CD4-positive, alpha-beta T cell treated with Interleukin-15 for 1 hour (primary cell): ENCODE measurements at places on chromosomes 5 and 9.
A peak's percentile ranks its signal among the peaks of the same experiment; 100 is the strongest.

- peak; percentile 77 for DNase-seq
Measured at GRCh38 chr9:93962561-93963440, 7.6 kb upstream of the BARX1 start.

- no peak for DNase-seq
Measured at GRCh38 chr5:25539536-25539935, 894.8 kb upstream of the CDH10 start.

DNA sequence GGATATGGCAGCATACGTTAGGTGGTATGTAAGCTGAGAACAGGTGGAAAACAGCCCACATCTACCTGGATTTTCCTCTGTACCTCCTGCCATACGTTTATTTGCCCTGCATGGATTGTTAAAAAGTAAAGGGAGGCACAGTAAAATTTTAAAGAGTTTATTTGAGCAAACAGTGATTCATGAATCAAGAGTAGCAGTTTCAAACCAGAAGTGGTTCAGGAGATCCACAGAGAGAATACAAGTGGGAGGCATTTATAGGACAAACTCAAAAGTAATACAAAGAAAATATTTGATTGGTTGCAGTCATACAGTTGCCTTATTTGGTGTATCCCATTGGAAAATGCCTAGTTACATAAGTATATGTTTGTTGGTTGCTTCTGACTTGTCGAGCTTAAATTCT lies 117.6 kb downstream of the FAM170A start:
- DNase-seq: no peak

- peak; percentile 72 for DNase-seq
Measured at GRCh38 chr5:172910828-172911627, 48.2 kb upstream of the RPL26L1 start.

DNA sequence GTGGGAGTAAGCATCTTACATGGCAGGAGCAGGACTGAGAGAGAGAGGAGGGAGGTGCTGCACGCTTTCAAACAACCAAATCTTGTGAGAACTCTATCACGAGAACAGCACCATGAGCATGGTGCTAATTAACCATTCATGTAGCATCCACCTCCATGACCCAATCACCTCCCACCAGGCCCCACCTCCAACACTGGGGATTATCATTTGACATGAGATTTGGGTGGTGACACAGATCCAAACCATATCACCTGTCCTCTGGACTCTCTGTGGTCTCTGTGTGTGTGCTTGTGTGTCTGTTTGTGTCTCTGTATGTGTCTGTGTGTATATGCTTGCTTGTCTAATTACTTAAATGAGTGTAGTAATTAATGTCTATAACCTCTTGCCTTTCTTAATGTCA lies 31.1 kb downstream of the SEC61B start:
- no peak for DNase-seq

DNA sequence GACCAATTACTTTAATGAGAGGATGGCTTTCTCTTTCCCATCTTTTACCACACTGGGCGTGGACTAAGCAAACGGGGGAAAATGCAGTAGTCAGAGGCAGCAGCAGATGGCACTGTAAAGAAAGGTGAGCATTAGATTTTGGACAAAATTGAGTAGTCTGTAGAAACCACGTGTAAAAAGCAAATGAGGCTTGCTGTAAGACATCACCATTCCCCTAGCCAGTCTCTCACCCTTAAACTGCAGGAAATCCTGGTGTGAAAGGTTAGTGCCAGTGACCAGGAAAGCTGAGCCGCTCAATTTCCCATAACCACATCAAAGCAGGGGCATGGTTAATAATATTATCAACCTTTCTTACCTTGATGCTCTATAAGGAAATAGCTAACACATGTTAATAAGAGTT lies 31.8 kb downstream of the SPATA31C2 start:
- DNase-seq: no peak

DNA sequence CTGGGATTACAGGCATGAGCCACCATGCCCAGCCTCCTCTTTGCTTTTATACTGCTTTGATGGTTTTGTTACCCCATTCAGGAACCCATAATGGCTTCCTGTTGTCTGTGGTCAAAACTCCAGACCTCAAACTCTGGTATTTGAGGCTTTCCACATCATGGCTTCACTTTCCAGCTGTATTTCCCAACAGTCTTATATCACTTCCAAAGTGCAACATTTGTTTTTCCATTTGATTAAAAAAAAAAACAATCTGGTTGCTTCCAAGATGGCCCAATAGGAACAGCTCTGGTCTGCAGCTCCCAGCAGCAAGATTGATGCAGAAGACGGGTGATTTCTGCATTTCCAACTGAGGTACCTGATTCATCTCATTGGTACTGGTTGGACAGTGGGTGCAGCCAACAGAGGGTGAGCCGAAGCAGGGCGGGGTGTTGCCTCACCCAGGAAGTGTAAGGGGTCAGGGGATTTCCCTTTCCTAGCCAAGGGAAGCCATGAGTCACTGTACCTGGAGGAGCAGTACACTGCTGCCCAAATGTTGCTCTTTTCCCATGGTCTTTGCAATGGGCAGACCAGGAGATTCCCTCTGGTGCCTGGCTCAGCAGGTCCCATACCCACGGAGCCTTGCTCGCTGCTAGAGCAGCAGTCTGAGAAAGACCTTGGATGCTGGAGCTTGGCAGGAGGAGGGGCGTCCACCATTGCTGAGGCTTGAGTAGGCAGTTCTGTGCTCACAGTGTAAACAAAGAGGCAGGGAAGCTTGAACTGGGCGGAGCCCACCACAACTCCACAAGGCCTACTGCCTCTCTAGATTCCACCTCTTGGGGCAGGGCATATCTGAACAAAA lies 458.4 kb downstream of the KDM4C start:
- no peak for DNase-seq

- no peak for DNase-seq
Measured at GRCh38 chr9:114388764-114389375, 1.1 kb upstream of the AKNA start.

DNA sequence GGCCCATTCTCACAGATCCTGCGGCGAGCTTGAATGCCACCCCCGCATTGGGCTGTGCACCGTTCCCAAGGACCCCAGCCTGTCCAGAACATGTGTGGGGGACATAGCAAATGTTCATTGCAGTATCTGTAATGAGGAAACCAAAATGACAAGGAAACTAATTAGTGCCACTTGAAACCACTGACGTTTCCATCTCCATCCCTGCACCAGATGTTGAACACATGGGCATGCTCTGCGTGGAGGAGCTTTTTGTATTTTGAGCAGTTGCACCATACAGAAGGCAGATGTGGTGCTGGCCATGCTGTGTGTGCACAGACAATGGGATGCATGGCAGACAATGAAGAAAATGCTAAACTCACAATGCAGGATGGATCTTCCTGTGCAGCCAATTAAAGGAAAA lies 437.7 kb downstream of the SEMA5A start:
- no peak for DNase-seq

GRCh38 chr9:136341042-136341655 lies 13.8 kb downstream of the GPSM1 start:
- DNase-seq: no peak

GRCh38 chr9:82020331-82020730 lies 31.8 kb downstream of the SPATA31D1 start:
- no peak for DNase-seq

DNA sequence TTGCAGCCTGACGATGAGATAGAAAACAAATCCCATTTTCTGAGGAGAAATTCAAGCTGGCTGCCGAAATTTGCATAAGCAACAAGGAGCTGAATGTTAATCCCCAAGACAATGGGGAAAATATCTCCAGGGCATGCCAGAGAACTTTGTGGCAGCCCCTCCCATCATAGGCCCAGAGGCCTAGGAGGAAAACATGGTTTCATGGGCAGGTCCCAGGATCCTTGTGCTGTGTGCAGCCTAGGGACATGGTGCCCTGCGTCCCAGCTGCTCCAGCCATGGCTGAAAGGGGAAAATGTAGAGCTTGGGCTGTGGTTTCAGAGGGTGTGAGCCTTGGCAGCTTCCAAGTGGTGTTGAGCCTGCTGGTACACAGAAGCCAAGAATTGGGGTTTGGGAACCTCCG lies 48.8 kb upstream of the MAN2A1 start:
- no peak for DNase-seq

DNA sequence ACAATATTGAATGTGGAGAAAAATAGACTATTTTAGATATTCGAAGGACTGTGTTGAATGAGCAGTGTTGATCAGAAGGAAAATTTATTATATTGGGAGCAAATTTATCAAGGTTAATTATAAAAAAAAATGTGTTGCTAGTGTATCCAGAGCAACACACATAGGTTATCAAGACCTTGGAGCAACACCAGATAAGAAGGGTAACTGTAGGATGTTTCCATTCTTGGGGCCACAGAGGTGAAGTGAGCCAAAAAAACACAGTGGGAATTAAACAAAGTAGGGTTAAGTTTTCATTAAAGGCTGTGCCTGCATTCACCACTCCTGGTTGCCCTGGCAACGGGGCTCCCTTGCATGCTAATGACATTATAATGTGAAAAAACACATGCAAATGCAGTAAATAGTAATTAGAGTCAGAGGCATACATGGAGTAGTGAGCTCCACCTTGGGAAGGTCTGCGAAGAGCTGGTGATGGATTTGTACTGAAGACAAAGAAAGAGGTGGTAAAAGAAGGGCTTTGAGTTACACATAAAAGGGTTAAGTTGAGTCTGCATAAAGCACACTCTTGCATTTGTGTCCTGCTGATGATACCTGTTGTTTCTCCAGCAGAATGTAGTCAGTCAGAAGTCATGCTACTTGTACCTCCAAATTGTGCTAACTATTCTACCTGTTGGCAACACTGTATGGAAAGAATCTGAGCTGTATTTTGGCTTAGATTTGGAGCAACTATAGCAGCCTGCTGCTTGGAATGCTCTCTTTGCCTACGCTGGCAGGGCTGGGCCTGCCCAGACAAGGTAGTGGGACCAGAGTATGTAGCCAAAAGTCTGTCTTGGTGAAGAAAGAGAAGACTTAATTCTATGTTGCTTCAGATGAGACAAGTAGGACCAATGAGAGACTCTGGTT lies 59.6 kb downstream of the ATG10 start:
- no peak for DNase-seq

DNA sequence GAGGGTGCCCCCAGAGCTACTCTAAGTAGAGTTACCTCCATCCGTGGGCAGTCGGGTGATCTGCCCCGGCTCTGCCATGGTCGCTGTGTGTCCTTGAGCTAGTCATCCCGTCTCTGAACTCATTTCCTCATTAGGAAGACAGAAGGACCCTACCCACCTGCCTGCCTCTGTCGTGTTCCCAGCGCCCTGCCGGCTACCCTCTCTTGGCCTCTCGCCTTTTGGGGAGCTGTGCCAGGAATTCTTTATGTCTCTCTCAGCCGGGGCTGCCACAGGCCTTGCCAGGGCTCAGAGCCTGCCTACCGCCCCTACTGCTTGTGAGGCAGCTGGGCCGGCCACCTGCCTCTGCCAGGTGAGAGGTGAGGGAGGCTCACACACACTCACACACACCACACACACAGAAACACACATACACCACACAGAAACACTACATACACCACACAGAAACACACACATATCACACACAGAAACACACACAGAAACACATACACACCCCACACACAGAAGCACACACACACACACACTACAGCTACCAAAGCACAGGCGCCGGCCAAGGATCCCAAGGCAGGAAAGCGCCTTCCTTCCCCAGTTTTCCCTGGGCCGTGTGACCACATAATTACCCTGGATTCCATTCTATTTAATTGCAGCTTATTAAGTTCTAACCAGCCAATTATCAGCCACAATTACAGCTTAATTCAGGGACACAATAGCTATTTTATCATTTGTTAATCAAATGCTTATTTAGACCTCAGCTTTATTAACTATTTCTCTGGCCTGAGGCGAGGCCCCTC lies 41.7 kb downstream of the UNC5A start:
- no peak for DNase-seq

DNA sequence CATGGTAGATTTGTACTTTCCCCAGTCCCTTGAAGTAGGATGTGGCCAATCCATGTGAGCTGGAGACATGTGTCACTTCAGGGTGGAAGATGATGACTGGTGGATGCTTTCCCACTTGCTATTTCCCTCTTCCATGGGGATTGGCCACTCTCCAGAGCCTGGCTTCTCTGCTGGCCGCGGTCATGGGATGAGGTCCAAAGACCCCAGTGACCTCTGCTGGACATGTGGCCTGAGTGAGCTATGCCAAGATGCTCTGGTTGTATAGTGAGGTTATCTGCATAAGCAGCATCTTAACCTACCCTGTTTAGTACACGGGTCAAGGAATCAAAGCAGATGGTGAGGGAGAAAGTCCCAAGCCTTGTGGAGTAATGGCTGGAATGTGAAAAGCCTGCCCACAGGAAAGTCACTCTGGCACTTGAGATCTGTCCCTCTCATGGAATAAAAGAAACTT lies 47.1 kb downstream of the SH3PXD2B start:
- DNase-seq: no peak

GRCh38 chr5:17287501-17288155 lies 70.2 kb downstream of the BASP1 start:
- DNase-seq: no peak

DNA sequence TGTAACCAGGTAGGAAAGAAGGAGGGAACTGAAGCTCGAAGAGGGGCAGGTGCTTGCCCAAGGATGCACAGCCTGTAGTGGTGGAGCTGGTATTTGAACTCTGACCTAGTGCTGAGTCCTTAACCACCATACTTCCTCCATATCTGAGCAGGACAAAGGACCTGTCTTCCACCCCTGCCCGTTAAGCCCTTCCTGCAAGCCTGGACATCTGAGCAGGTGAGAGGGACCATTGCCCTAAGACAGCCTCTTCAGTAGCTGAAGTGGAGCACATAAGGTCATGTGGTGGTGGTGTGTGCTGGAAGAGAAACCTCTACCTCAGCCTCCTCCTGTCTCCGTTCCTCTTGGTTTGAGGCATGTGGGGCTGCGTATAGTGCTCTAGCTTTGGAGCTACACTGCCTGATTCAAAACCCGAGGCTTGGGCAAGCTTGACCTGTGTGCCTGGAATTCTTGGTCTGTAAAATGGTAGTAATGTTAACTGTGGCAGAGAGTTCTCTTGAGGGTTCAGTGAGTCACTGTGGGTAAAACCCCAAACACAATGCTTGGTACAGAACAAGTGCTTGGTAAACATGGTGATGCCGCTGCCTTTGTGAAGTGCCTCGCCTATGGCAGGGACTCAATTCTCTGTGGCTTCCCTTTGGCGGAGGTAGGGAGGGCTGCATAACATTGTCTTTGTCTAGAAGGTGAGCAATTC lies 7.4 kb downstream of the GALNT10 start:
- peak; percentile 37 for DNase-seq
